ENCODE measurements at places on chromosomes 1 and 21.

GRCh38 chr1:152479792-152480595, 30.6 kb upstream of the LCE5A start:
- DNase-seq, result peak; percentile 26

GRCh38 chr1:91651661-91652071, 151.0 kb downstream of the CDC7 start:
- no peak for DNase-seq

GRCh38 chr1:164813776-164814175, 254.8 kb downstream of the PBX1 start:
- DNase-seq, result no peak

DNA sequence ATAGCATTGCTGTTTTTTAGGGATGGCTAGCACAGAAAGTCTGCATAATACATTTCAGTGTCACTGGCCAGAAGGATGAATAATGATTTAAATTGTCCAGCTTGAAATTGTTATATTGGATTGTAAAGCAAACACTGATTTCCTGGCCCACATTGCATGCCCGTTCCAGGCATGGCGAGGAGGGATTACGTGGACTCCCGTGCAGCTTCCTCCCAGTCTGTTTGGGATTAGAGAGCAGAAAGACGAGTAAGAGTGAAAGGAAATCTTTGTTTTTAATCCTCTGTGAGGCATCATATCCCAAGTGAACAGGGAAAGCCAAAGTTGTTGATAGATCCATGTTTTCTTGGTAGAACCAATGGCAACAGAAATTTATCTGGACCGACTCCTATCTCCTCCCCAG, 8.4 kb downstream of the TRIM58 start:
- DNase-seq, result no peak

- no peak for DNase-seq
Observed at GRCh38 chr1:90706437-90707362, 10.4 kb downstream of the BARHL2 start.

- no peak for DNase-seq
Observed at GRCh38 chr1:93671099-93671621, 10.5 kb downstream of the BCAR3 start.

DNA sequence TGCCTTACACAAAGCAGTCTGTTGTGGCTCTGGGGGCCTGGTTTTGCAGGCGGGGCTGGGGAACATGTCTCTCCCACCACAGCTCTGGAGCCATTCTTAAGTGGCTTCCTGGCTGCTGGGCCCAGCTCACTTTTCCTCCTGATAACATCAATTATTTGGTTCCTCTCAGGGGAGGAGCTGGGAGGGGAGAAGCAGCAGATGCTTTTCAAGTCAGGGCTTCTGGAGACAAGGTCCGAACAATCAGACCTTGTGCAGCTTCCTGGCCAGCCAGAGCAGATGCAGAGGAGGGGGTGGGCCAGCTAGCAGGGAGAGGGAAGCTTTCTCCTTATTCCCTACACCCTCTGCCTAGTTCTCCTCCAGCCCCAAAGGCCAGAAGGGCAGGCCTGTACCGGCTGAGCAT, 3.7 kb upstream of the PAQR6 start:
- no peak for DNase-seq

GRCh38 chr1:171911506-171911905, 70.2 kb downstream of the DNM3 start:
- DNase-seq, result no peak

DNA sequence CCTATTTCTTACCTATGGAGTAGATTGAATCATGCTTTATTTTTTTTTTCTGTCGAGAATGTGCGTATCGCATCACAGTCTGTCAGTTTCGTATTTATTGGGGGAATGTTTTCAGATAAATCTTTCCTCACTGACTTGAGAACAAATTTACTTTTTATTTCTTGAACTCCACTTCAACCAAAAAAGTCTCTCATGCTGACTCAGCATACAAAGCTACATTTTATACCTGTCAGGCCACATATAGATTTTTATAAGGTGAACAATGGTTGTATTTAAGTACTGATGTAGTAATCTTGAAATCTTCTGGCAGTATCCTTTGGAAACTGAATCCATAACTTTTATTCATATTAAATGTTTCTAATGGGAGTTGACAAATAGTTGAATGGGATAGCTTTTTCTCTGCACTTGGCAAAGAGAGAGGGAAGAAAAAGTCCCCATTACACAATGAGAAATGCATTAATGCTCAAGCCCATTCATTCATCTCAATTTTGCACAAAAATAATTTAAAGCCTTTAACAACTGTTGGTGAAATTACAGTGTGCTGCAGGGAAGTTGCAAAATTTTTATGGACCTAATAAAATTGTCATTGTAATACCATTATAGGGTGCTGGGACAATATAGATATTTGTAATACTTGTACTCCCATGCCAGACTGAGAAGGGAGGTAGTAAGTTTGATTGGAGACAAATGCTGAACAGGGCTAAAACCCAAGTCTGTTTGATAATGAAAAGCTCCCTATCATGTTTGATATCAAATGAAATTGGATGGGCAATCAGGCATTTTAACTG, 367.6 kb downstream of the HLX start:
- DNase-seq, result no peak

GRCh38 chr1:96364576-96364975, 357.0 kb upstream of the PTBP2 start:
- DNase-seq, result no peak

DNA sequence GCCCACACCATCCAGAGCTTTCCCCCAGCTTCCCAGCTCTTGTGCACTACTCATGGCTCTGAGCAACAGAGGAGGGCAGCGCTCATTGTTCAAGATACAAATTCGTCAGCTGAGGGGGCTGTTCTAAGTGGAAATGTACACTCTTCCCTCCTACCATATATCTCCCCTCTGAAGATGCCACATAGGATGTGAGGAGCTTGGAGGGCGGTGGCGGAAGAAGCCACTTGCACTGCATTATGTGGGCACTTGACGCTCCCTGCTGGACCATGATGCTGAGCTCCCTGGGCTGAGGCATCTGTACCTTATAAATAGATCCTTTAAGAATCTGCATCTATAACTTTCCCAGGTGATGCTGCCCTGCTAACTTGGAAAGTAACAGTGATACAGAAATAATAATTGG, 477.6 kb upstream of the DEPDC1 start:
- DNase-seq, result no peak

- no peak for DNase-seq
Observed at GRCh38 chr1:65691972-65692371, 100.7 kb upstream of the PDE4B start.

DNA sequence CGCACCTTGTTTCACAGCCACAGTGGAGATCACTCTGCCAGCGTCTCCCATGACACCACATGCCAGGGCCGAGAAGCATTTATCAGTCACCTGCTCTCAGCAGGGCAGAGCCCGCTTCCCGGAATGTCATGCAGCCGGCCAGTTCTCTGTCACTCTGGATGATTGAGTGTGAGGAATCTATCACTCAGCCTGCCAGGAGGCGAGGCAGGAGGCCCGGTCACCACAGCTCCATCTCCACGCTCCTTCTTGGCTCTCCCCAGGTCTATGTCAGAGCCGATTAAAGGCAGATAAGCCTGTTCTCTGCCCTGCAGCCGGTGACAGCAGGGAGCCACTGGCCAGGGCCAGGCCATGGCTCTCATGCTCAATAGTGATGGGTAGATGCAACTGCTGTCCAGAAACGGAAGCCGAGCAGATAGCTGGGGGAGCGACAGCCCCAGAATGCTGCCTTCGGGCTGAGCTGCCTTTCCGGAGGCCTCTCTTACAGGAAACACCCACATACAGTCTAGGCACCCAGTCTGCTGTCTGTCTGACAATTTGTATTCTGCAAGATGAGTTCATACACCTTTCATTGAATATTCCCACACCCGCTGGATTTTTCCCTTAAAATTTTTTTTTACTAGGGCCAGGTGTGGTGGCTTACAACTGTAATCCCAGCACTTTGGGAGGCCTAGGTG, 64.1 kb downstream of the ACTL8 start:
- no peak for DNase-seq

GRCh38 chr1:167605576-167605975, 24.5 kb upstream of the RCSD1 start:
- DNase-seq, result no peak

- DNase-seq, result no peak
Observed at GRCh38 chr1:54017979-54018378, at the start of gene LDLRAD1. LDLRAD1 (minus strand) TSS chr1:54018186; CDS start chr1:54018112, 74 bp downstream.

DNA sequence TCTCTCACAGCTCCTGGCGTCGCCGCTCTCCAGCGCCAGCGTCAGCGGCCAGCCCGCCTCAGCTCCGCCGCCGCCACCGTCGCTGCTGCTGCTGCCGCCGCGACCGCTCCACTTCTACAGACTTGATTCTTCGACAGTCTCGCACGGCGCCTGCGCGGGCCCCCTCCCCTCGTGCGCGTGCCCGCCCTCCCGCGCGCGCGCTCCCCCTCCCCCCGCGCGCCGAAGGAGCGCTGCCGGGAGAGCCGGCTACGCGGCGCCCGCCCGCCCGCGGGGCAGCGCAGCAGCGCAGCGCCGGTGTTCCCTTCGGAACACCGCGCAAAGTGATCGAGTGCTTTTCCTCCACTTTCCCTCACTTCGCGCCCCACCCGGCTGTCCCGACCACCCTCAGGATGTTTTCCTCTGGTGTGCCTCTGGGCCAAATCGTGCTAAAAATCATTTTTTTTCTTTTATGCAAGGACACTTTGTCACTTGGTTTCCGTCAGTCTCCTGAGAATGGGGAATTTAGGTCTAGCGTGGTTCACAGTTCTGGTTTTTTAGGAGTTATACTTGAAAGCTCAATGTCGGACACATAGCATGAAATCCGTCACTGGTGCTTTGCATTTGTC, at the start of gene IRF2BP2:
IRF2BP2 (minus strand) TSS at position 118 of the 605 bp plus-strand sequence. CDS start 684 bp downstream, outside the sequence.
- DNase-seq, result peak; percentile 76

GRCh38 chr21:43575473-43575844, 83.8 kb downstream of the HSF2BP start:
- DNase-seq, result no peak

- no peak for DNase-seq
Observed at GRCh38 chr1:21212126-21212525, 35.4 kb upstream of the EIF4G3 start.

- DNase-seq, result no peak
Observed at GRCh38 chr1:22751124-22751531, 40.5 kb downstream of the EPHB2 start.

DNA sequence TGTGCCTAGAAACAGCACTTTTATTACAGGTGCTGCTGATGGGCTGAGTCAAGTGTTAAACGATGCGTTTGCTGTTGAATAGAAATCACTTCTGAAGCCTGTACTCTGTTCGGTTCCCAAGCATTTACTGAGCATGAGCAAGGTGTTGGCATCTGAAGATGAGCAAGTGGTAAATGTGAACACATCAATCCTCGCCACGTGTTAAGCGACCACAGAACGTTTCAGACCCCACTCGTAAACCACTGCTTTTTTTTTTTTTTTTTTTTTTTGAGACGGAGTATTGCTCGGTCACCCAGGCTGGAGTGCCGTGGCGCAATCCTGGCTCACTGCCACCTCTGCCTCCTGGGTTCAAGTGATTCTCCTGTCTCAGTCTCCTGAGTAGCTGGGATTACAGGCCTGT, 241.2 kb downstream of the SETD4 start:
- DNase-seq, result no peak

DNA sequence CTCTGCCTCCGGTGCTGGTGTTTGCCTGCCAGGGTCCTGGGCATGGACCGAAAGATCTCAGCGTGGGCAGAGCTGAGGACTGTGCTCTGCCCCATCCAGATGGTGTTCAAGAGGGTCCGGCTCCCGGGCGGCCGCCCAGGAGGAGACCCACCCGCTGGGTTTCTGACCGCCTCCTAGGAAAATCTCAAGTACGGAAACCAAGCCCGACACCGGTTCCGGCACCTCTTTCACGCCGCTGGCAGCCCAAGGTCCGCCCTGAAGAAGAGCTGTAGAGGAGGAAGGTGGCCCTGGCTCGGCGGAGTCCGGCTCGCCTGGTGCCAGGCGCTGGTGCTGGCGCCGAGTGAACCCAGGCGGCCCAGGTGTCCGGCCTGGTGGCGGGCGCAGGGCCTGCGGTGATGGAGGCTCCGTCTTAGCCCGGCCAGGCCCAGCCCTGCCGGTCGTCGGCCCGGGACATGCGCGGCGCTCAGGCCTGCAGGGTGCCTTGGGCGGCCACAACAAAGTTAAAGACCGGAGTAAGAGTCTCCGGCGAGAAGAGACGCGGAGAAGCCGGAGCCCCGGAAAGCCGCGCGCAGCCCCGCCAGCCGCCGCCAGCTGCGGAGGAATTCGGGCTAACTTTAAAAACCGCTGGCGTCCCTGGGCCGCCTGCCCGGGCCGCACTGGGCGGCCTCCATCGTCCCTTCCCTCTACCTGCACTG, 1.5 kb downstream of the GRIK3 start:
- DNase-seq, result no peak

GRCh38 chr1:170318141-170318540, 172.4 kb downstream of the NTMT2 start:
- DNase-seq, result no peak

DNA sequence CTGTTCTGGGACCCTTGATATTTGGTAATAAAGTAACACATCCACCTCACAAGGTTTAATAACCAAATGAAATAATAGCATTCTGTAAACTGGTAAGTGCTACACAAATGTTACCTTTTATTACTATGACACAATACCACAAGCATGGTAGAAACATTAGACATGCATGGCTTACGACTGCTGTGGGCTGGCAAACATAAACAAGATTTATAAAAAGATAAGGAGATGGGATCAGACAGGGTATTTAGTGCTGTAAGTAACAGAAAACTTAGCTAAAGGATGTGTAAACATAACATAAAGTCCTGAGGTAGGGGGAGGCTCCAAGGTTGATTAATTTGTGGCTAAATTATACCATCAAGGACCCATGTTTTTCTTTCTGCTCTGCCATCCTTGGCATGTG, 212.6 kb downstream of the BARHL2 start:
- no peak for DNase-seq

DNA sequence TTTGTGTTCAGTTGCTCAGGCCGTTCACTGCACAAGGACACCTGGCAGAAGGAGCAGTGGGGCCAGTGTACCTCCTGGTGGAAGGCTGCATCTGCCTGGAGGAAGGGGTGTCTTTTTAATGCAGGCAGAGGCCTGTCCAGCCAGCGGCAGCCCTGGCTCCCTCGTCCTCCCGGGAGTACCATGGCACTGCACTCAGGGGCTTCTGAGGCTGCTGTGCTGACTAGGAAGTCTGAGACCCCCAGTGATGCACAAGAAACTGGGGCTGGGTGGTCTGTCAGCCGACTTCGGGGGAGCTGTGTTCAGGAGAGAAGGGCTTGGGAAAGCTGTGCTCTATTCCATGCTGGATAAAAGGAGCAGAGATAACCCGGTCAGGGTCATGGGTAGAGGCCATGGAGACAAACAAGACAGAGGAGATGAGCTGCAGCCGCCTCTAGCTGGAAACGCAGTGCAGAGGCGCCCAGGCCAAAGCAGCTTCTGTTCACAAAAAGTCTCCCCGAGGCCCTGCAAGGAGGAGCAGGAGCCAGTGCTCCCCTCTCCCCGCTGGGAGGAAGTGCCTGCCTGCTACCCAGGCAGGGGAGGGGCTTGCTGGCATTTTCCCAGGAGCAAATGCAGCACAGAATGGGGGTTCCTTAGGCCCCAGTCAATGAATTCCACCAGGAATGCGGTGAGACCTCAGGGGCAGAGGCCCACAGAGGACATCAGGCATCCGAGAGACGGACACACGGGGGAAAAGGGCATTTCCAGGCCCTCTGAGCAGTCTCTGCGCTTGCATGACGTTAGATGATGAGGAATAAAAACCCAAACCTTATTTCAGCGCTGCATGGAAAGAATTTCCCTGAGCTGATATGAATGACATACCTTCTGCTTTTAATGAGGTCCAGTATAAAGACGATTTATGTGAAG, 17.2 kb upstream of the C2CD2 start:
- no peak for DNase-seq

- DNase-seq, result no peak
Observed at GRCh38 chr1:9080705-9081291, 11.4 kb upstream of the SLC2A5 start.

- no peak for DNase-seq
Observed at GRCh38 chr1:24934310-24935195, 4.5 kb upstream of the RUNX3 start.

Data from activated CD4-positive, alpha-beta T cell treated with anti-CD3 and anti-CD28 coated beads for 1 hour (primary cell).